Right lung (tissue), 10 donors: ENCODE measurements at places on chromosomes 6 and 20. TPM values are rescaled to one million over a fixed set of nuclear protein-coding genes. Genes with fewer than 3 reads are reported as not detected.

The BPIFA1 gene
- not detected for polyA plus RNA-seq

The GLP1R gene
- 0.53 TPM for polyA plus RNA-seq

The SLC52A3 gene
- 0.26 TPM for polyA plus RNA-seq

The COL9A1 gene
- 2.3 TPM for polyA plus RNA-seq

The PTK7 gene
- polyA plus RNA-seq = 304 TPM
